ENCODE measurements at places on chromosomes 1 and 21.

- DNase-seq = no peak
These were observed 8.8 kb upstream of the BTG2 start for GRCh38 chr1:203296460-203297073.

- peak; percentile 73 for DNase-seq
These were observed 1.0 kb upstream of the NADK start for GRCh38 chr1:1779320-1779675.

- DNase-seq = no peak
These were observed 215.8 kb downstream of the BARHL2 start for GRCh38 chr1:90501281-90501680.

GRCh38 chr1:22275626-22276395 is 132.9 kb upstream of the WNT4 start:
- peak; percentile 12 for DNase-seq

- no peak for DNase-seq
These were observed 43.7 kb downstream of the UBIAD1 start for GRCh38 chr1:11316701-11317100.

- DNase-seq = peak; percentile 45
These were observed 1.7 kb downstream of the RCC2 start for GRCh38 chr1:17437580-17438317.

GRCh38 chr1:24126672-24127023 is 14.7 kb upstream of the MYOM3 start:
- DNase-seq = no peak

GRCh38 chr1:164774413-164774812 is 215.4 kb downstream of the PBX1 start:
- DNase-seq = no peak

GRCh38 chr1:201172326-201172725 is 18.1 kb upstream of the TMEM9 start:
- no peak for DNase-seq

DNA sequence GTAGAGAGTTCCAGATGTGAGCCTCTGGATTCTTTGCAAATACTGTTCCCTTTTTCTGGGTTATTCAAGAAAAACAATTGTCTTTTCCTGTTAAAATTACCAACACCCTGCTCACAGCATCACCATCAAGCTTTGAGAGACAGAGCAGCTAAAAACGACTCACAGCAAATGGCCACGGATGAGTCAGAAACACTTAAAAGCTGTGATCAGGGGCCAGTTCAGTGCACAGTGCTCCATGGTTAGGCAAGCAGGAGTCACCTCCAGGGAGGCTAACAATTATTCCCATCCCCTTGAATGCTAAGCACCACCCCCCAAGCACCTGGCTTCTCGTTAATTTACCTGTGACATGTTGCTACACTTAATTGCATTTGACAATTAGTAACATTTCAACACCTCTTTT is 128.4 kb upstream of the CAMK1G start:
- DNase-seq = no peak

GRCh38 chr1:231855926-231856325 is 229.3 kb downstream of the DISC1 start:
- DNase-seq = no peak

GRCh38 chr1:50289495-50289894 is 133.7 kb downstream of the DMRTA2 start:
- DNase-seq = no peak

Measured in NCI-H510A (cell line).